ENCODE measurements at places on chromosomes 7 and 10.

DNA sequence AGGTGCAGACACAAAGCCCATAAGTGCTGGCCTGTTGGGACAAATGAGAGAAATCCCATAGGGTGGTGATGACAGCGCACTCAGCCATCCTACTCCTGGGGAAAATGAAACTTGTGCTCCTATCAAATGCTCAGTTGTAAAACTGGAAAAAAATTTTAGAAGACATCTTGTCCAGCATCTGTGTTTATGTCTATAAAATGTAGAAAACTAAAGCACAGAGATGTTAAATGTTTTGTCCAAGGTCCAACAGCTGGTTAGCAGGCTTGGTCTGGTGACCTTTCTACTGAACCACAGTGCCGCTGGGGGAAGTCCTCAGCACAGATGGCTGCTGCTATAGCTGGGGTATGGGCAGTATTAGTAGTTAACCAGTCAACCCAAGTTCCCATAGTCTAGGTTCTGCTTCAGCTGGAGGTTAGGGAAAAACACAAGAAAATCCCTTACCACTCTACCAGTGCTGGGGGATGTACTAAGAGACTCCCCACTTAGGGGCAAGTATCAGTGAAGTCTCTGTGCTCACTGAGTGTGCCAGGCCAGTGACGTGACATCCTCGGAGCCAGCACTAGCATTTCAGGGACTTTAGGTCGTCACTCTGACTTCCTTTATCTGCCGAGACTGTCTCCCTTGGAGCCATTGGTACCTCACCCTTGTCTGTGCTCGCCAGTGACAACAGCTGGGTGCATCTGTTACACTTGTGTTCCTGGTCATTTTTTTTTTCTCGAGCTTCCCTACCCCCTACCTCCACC is 1.9 kb downstream of the TSPAN33 start:
- DNase-seq: no peak

DNA sequence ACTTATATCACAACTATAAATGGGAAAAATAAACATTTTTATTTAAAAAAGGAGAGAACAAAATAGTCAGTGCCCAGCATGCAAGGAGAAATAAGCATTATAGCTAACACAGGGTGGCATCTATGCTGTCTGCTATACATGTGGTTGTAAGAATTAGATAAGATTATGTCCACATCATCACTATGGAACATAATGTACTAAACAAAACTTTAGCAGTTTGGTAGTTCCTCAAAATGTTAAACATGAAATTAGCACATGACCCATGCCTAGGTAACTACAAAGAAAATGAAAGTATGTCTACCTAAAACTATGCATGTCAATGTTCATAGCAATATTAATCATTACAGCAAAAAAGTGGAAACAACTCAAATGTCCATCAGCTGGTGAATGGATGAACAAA is 28.7 kb upstream of the RUFY2 start:
- DNase-seq: no peak

GRCh38 chr7:148332191-148333186 is 258.1 kb upstream of the C7orf33 start:
- no peak for DNase-seq

DNA sequence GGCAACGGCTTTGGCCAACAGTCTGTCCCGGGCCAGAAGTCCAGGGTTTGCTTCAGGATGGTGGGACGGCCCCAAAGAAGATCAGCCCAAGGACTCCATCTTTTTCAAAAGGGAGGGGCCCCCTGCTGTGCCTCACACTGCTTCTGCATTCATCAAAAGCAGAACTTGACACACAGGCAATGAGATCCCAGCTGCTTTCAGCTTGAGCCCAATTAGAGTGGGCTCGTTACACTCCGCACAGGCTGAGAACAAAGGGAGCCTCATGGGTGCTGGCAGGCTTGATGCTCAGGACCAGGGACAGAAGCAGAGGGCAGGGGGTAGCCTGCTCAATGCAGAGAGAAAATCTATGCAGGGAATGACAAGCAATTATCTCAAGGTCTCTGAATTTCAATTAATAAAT is 45.5 kb downstream of the VOPP1 start:
- no peak for DNase-seq

GRCh38 chr7:34438436-34438835 is 219.6 kb upstream of the NPSR1 start:
- no peak for DNase-seq

DNA sequence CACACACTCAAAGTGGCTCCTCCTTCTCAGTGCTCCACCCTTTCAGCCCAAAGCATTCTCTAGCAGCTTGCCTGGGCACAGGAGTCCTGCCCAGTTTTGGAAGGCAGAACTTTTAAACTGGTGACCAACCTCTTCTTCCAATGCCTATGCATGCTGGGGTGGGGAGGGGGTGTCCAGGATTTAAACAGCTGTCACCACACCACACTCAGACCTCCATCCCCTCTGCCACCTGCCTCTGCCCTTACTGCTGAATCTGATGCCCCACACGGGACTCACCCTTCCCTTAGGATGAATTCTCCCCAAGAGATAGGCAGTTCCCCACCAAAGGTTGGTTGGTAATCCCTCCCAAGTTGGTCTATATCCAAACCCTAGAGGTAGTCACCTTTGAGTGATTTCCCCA is 50.2 kb downstream of the FRMPD2 start:
- no peak for DNase-seq

DNA sequence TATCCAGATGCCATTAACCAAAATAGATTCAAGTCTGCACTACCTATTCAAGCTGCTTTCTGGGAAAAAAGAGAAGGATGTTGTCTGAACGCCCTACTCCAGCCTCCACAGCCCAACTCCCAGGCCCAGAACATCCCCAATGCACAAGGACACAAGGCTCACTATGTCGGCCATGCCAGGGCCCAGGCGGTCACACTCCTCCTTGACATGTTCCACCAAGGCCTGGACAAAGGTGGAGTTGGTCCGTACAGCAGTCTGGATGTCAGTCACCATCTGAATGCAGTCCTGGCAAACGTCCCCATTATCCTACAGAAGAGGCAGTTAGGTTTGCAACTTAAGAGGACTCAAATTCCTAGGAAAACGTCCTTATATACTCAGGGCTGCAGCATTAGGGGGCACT is 23.2 kb downstream of the PSAP start:
- no peak for DNase-seq

GRCh38 chr10:4648999-4649398 is 177.0 kb upstream of the AKR1E2 start:
- DNase-seq: no peak

- no peak for DNase-seq
Observed at GRCh38 chr10:133614830-133615580, 11.6 kb downstream of the FRG2B start.

- no peak for DNase-seq
Observed at GRCh38 chr7:142542942-142543341, 206.3 kb upstream of the PRSS1 start.

DNA sequence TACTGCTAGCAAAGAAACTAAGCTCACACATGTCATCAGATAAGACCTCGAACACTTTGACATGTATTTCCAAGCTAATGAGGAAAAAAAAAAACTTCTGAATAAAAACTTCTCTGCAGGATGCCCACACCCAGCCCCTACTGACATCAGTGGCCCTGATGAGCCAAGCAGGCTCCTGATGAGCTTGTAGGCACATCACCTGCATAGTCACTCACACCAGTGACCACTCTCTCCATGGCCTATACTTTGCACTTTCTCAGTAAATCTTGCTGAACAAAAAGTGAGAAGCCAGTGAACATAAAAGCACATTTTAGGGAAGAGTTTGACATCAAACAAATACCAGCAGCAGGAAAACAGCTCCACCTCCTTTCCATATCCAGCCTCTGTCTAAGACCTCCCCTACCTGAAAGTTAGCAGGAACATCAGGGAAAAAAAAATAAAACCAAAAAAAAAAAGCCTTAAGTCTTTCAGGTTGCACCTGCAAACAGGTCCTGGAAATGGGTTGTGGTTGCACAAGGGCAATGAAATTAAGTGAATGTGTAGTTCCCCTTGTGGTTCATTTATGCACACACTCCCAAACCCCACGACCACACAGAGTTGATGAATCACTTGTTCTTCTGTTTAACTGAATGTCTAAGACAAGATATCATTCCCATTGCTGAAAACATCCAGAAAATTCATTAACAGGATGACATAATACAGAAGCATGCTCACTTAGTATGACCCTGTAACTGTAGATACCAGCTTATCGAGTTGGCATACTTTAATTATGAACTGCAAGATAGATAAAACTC is 205.2 kb upstream of the PDE1C start:
- no peak for DNase-seq

DNA sequence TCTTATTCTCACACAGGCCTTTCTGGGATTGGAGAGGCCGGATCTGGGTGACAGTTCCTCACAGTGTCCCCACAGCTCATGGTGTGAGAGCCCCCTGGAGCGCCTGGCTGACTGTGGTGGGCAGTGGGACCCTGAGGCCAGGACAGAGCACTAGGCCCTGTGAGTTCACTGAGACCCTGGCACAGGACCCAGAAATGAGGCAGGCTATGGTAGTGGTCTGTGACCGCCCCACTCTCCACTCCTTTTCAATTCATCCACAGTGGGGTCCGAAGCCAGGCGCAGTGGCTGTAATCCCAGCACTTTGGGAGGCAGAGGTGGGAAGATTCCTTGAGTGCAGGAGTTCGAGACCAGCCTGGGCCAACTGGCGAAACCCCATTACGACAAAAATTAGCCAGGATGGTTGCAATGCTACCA is 95.9 kb upstream of the TNRC18 start:
- no peak for DNase-seq

DNA sequence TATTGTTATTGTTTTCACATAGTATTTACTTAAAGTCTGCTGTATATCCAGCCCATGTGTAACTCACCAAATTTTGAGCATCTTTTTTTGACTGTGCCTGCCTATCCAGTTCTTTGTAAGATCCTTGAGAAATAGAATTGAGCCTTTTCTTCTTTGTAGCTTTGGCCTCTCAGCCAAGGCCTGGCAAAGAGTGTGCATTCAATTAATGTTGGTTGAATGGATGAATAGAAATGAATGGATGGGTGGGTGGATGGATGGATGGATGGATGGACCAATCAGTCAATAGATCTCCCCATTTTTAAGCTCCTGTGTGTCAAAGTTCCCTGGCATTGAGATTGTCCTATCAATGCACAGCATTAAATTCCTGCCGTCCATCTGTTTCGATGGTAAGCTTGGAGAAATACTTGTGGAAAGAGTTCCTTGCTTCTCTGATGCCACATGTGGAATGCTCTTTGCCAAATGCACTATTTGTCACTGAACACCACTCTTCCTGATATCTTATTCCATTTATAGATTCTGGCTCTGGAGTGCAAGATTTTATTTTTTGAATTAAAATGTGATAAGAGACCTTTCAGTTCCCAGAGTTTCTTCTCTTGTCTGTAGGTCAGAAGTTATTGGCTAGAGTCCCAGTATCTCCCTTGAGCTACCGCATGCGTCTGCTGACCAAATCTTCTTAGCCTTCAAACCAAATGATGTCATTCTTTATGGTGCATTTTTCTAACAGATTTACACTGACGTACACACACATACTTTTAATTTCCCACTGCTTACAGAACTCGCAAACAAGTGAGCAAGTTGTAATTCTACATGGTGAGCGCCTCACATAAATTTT is 20.7 kb upstream of the ADRB1 start:
- DNase-seq: no peak

DNA sequence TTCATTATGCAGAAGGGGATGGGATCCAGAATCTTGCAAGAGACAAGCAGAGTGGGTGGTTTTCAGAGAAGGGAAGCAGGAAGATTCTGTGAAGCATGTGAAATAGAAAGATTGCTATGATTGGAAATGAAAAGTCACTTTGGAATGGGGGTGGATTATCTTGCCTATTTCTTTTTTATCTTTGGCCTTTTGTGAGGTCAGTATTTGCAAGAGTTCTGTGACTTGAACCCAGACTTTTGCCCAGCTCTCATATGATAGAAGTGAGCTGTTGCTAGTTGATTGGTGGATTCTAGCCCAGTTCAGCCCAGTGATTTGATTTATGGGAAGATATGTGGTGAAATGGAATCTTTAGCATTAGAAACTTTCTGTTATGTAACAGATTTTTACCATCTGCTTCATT is 17.1 kb downstream of the ENTPD7 start:
- no peak for DNase-seq

DNA sequence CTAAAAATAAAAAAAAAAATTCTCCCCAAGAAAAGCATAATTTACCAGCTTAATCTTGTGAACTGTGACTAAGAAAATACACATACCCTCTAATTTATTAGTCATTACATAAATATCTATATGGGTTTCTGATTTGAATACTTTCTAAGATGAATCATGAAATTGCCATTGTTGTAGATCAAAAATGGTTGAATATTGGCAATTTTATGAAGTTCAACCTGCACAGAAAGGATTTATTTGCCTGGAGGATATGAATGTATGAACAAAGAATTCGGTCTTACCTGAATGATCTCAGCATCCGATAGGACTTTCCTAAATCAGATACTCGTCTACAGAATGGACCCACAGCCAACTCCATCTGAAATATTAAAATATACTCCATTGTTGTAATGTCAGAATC is 61.5 kb downstream of the HBP1 start:
- DNase-seq: no peak

DNA sequence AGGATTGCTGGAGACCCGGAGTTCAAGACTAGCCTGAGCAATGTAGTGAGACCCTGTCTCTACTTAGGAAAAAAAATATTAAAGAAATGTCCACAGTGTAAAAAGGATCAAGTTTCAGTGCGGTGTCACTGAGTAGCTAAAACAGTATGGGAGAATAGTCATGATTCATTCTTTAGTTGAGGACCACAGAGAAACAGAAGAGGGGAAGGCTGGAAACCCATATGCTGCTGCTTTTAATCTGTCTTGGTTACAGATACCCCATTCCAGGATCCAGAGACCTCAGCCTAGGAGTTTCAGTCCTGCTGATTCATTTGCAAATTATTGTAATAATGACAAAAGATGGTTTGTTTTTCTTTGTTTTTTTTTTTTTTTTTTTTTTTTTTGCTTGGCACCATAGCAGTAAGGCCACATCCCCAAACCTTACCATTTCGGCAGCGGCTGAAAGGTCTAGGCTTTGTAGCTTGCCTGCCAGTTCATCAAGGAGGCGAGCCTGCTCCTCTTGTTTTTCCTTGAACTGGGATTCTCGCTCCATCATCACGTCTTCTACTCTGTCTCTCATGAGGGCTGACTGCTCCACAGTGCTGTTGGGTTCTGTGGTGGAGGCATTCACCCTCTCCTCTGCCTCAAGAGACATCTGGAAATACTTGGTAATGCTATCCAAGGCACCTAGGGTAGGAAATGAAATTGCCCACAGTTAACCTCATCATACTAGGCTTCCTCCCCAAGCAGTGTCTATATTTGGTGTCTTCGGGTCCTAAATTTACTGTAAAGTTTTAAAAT is 44.2 kb downstream of the DLD start:
- DNase-seq: no peak

- no peak for DNase-seq
Observed at GRCh38 chr10:61211468-61211867, 241.7 kb downstream of the TMEM26 start.

GRCh38 chr7:145848691-145849090 is 267.9 kb upstream of the CNTNAP2 start:
- DNase-seq: no peak

DNA sequence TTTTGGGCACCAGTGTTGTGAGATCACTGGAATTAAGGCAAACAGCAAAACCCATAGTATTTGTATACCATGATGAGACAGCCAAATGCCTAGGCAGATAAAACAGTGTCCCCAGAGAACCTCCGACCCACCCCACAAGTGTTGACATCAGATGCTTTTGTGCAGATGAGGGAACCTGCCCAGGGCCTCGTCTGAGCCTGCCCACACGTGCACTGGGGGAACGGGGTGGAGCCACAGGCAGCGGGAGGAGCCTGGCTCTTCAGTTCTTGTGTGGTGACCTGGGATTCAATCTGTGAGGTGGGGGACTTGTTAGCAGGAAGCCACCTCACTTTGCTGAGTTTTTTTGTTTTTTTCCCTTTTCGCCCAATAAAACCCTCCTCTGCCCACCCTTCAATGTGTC is 33.4 kb upstream of the OPTN start:
- no peak for DNase-seq

GRCh38 chr7:27329909-27330308 is 87.3 kb downstream of the EVX1 start:
- DNase-seq: no peak

Measured in activated gamma-delta T cell treated with anti-CD3 and anti-CD28 coated beads, Interleukin-2, amount 50 U/mL, for 16 hours (primary cell).